ENCODE measurements at places on chromosomes 1 and 21.

- DNase-seq = no peak
These were observed 3.1 kb upstream of the SRP9 start for GRCh38 chr1:225774281-225775147.

DNA sequence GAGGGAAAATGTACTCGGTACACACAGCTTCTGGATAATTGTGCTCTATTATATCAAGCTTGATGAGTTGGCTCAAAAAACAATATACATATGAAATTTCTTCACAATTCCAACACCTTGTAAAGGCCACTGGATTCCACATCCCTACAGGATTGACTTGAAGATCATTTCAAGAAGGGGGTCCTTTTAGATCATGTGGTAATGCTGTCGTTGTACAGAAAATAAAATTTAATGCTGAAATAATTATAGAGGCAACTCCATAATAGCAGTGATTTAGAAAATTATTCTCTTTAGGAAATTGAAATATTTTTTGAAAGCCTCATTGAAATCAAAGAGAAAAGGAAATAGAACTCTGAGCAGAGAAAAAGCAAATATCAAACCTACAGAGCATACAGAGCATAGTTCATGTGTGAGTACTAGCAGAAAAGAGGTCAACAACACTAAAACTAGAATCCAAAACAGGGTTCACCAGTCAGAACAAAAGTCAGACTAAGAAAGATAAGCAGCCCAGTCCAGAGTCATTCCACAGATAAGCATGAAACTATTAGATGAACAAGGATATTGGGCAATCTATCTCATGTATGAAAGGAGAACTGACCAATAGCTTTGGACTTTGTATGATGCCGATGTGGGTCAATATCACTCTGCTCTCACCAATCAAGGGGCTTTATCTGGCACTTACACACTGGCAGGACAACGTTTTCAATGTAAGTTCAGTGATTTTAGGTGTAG, 79.5 kb upstream of the PALMD start:
- DNase-seq = no peak

GRCh38 chr1:180524915-180525714, 22.7 kb upstream of the ACBD6 start:
- DNase-seq = no peak

DNA sequence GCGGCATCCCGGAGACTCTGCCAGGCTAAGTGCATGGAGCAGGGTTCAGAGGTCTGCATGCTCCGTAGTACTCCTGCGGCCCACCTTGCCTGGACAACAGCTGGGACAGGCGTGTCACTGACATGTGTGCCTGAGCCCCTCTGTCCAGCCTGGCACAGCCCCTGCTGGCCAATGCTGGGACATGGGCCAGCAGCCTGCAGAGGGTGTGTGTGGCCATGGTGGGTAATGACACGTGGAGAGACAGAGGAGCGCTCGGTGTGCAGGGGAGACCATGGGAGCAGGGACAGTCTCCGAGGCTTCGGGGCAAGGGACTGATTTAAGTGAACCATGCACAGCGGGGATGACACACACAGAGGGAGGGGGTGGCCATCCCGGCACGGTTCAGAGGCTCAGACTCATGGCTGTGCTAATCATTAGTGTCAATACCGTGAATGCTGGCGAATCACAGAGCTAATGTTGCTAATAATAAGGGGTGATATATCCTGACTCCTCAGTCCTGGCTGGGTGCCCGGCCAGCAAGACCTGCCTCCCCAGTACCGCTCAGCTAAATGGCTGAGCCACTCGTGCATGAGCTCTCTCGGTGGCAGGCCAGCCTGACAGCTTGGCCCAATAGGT, 41.5 kb downstream of the IGSF21 start:
- DNase-seq = no peak

- DNase-seq = no peak
These were observed 65.1 kb downstream of the C1orf87 start for GRCh38 chr1:60008500-60008899.

- DNase-seq = no peak
These were observed 41.2 kb downstream of the SLC25A24 start for GRCh38 chr1:108158893-108159453.

DNA sequence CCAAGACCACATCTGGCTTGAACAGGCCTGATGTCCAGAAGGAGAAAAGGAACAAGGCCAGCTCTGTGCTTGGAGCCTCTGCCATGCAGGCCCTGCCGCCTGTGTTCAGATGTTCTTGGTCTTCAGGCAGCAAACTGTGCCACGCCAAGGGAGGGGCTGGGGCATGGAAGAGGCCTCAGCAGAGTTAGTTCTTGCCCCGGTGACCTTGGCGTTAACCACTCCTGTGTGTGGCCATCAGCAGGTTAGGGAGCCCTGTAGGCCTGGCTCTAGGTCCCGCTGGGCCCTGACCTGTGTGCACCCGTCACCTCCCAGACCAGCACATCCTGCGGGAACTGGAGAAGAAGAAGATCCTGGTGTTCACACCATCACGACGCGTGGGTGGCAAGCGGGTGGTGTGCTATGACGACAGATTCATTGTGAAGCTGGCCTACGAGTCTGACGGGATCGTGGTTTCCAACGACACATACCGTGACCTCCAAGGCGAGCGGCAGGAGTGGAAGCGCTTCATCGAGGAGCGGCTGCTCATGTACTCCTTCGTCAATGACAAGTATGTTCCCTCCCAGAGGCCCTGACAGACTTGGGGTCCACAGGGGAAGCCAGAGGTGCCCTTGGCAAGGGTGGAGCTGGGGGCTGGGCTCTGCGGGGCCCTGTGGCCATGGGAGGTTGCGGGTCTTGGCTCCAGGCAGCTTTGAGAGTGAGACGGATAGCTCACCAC, 7.1 kb downstream of the ZC3H12A start:
- DNase-seq = no peak

DNA sequence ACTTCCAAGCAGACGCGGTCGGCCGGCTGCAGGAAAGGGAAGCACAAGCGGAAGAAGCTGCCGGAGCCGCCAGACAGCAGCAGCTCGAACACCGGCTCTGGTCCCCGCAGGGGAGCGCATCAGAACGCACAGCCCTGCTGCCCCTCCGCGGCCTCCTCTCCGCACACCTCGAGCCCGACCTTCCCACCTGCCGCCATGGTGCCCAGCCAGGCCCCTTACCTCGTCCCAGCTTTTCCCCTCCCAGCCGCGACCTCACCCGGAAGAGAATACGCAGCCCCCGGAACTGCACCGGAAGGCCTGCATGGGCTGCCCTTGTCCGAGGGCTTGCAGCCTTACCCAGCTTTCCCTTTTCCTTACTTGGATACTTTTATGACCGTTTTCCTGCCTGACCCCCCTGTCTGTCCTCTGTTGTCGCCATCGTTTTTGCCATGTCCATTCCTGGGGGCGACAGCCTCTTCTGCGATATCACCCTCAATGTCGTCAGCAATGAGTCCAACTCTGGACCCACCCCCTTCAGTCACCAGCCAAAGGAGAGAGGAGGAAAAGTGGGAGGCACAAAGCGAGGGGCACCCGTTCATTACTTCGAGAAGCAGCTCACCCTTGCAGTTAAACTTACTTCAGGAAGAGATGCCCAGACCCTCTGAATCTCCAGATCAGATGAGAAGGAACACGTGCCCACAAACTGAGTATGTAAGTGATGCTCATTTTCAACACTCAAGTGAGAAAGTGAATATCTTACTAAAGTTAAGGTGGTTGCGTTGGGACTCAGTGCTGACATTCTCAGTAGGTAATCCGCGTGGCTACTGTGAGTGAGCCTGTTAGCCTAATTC, 25.5 kb downstream of the UTS2 start:
- DNase-seq = peak; percentile 0

GRCh38 chr1:114137497-114137896, 16.2 kb downstream of the SYT6 start:
- DNase-seq = no peak

GRCh38 chr1:53590531-53591515, 131.6 kb downstream of the DMRTB1 start:
- no peak for DNase-seq

- DNase-seq = no peak
These were observed 77.1 kb downstream of the XCL2 start for GRCh38 chr1:168466714-168467131.

DNA sequence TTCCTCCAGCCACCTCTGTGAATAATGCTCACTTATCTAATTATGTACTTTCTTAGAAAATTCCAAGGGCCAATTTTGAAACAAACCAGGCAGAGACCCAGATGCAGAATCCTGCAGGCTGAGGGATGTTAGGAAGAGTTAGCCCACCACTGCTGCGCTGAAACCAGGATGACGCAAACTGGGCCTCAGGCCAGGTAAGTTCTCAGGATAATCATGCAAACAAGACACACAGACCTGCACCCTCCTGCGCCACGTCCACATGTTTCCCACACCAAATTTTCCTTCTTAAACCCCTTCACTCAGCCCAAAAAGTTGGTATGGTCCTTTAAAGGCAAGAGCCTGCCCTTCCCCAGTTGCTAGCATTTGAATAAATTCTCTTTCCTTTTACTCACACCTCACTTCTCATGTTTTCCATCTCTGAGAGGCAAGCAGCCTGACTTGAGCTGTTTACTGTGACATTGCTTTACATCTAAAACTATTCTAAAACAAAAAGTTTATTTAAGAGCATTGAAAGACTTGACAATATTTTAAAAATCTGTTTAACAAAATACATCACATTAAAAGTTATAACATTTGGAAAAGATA, 887.1 kb downstream of the LRRIQ3 start:
- DNase-seq = no peak

DNA sequence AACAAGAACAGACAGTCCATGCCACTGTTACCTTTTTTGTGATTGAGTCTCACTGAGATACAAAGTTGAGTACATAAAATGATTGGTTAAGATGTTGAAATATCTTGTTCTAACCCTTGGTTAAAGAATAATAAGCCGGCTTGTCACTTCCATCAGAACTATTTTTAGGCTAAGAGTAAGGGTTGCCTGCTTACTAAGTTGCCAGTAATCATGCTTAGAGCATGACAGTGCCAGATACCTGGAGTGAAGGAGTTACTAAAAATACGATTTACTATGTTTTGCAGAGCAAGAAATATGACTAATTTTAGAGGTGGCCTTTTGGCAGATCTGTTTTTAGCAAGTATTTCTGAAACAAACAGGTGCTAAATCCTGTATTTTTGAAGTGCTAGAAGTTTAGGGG, 6.0 kb downstream of the HUNK start:
- no peak for DNase-seq

- no peak for DNase-seq
These were observed 677 bp downstream of the PRKAA2 start for GRCh38 chr1:56645677-56646305.

- DNase-seq = peak; percentile 47
These were observed 2.6 kb downstream of the EFHD2 start for GRCh38 chr1:15412175-15412800.

GRCh38 chr21:36980280-36981048, 14.0 kb upstream of the HLCS start:
- no peak for DNase-seq

DNA sequence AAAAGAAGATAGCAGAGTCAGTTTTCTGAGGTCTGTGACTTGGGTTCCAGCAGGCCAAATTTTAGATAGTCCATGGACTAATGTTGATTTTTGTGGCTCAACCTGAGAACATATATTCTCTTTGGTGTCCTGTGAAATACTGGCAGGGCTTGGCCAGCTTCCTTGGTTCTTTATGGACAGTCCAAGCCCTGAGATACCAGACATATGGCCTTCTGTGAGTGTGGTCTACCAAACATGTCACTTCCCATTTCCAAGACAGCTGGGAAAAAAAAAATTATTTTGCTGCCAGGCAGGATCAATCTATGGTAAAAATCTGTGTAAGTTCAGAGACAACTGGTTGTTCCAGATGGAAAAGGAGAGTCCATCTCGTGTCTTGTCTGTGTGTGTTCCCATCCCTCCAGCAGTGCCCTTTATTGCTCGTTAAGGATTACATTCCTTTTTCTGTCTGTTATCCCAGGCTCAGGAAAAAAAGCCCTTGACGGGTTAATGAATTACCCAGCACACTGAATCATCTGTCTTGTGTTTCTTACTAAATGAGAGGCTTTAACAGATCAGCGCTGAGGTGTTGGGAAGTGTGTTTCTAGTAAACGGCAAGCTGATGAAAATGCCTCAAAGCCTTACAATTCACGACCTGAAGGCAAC, 33.4 kb upstream of the XPR1 start:
- DNase-seq = no peak

DNA sequence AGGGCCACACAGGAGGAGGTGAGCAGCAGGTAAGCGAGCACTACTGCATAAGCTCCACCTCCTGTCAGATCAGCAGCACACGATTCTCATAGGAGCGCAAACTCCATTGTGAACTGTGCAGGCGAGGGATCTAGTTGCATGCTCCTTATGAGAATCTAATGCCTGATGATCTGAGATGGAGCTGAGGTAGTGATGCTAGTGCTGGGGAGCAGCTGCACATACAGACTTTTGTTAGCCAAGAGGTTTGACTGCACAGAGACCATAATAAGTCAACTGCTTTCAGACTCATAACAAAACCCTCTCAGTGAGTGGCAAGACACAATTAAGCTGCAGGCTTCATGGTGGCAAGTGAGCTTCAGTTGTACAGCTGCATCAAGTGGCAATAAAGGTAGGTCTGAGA, 83.4 kb downstream of the PSMG1 start:
- no peak for DNase-seq

DNA sequence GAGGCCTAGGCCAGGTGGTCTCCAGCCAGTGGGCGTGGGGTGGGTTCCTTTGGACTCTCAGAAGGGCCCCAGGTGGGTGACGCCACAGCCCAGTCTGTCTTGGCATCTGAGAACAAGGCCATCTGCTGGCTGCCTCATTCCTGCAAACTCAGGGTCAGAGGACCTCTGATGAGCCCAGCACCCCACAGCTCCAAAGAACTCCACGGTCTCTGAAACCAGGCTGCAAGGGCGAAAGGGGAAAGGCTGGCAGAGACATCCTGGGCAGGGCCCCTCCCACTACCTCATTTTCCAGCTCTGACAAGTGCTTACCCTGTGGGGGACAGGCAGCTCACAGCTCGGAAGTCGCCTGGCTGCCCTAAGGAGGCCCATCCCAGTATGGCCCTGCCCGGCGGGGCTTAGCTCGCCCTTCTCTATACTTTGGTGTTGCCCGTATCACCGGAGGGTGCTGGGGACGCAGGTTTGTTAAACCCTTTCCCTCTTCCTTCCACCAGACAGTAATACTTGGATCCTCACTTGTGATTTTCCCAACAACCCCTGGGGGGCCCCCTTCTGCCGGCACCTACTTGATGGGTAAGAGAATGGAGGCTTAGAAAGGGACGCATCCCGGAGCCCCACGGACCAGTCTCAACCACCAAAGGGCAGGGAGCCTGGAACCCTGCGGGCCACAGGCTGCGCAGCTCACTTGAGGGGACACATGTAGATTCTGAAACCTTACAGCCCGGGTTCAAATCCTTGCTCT, 10.9 kb upstream of the EDN2 start:
- DNase-seq = no peak

- no peak for DNase-seq
These were observed 471.4 kb downstream of the PTBP2 start for GRCh38 chr1:97192872-97193572.
